ENCODE measurements at places on chromosomes 12 and 14.
A peak's percentile ranks its signal among the peaks of the same experiment; 100 is the strongest.

DNA sequence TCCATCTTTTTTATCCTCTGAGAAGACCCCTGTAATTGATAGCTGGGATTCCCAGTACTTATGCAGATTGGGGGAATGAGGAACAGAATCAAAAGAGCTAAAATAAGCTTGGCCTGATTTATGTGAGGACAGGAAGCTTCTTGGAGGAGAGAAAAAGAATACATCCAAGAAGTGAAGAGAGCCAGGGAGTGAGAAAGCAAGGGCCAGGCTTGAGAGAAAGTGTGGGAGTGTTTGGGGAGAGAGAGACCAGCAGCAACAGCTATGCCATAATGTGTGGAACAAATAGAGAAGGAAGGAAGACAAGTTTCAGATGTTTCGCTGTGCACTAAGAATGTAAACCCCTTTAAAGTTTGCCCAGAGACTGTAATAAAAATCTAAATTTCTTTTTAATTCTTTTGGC lies 4.0 kb upstream of the CCDC184 start:
- DNase-seq, result no peak

GRCh38 chr14:31785574-31785973 lies 224.4 kb downstream of the NUBPL start:
- DNase-seq, result no peak

DNA sequence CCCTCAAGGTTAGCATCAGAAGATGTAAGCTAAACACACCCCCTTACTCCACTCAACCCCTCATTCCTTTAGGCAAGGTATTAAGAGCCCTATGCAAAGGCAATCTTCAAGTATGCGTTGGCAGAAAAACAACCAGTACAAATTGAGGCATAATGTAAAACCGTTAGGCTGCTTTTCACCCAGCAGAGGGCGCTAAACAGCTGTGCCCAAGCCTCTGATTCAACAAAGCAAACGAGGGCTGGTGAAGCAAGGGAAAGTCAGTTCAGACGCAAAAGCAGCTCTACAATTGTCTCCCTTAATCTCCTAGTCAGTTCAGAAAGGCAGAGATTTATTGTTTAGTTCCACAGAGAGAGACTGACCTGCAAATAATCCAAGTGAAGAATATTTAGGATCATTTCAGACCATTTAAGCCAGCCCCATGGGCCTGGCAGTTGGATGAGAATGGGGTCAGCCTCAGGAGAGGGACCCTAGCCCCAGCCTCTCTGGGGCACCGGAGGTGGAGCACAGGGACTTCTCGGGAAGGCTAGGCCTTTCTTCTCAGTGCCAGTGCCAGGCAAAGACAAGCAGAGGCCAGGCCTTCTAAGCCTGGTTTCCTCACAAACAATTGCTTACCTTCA lies 23.5 kb downstream of the DCAF5 start:
- DNase-seq, result peak; percentile 25

GRCh38 chr12:39287817-39288216 lies 155.1 kb downstream of the KIF21A start:
- no peak for DNase-seq

GRCh38 chr12:104935886-104936285 lies 22.2 kb downstream of the SLC41A2 start:
- no peak for DNase-seq

DNA sequence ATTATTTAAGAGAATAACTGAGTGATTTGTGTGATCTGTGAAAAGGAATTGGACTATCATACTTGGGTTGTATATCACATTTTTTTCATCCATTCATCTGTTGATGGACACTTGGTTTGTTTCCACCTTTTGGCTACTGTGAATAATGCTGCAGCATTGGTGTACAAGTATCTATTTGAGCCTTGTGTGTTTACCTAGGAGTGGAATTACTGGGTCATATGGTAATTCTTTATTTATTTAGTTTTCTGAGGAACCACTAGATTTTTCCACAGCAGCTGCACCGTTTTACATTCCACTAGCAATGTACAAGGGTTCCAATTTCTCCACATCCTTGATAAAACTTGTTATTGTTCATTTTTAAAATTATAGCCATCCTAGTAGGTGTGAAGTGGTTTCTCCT lies 56.1 kb downstream of the APAF1 start:
- no peak for DNase-seq

DNA sequence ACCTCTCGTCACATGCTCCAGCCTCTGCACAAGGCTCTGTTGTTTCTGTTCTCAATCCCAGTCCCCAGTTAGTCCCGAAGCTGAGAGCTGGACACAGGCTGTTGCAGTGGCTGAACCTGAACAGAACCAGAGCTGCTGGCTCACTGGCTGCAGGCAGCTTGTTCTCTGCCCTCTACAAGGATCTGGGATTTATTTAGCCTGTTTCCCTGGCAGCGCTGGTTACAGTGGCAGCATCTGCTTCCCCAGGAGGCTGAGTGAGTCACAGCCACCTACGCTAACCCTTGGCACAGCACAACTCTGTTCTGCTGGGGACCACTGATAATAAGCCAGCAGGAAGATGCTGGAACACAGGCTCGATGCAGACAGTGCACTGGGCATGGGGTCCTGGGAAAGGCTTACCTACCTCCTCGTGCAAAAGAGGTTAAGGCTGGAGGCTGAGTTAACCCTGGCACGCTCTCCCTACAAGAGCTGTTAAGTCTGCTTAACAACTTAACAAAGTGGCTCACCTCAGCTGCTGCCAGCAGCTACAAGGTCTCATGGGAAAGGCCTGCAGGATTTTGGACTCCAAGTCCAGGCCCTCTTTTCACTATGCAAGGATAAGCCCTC lies 299.6 kb downstream of the PCNX1 start:
- DNase-seq, result no peak

GRCh38 chr12:105084251-105085250 lies at the start of gene ALDH1L2:
ALDH1L2 (minus strand) TSS chr12:105084458; CDS start chr12:105084436, 22 bp downstream.
- peak; percentile 57 for DNase-seq

- no peak for DNase-seq
These were observed 469.8 kb downstream of the ZFP36L1 start for GRCh38 chr14:68322940-68323620.

GRCh38 chr14:94173471-94173884 lies 644 bp upstream of the PPP4R4 start:
- no peak for DNase-seq

GRCh38 chr12:43349863-43350262 lies 202.1 kb downstream of the ADAMTS20 start:
- DNase-seq, result no peak

GRCh38 chr12:11746024-11746771 lies 96.7 kb downstream of the ETV6 start:
- no peak for DNase-seq

GRCh38 chr12:107635139-107635538 lies 50.5 kb upstream of the PWP1 start:
- DNase-seq, result no peak

DNA sequence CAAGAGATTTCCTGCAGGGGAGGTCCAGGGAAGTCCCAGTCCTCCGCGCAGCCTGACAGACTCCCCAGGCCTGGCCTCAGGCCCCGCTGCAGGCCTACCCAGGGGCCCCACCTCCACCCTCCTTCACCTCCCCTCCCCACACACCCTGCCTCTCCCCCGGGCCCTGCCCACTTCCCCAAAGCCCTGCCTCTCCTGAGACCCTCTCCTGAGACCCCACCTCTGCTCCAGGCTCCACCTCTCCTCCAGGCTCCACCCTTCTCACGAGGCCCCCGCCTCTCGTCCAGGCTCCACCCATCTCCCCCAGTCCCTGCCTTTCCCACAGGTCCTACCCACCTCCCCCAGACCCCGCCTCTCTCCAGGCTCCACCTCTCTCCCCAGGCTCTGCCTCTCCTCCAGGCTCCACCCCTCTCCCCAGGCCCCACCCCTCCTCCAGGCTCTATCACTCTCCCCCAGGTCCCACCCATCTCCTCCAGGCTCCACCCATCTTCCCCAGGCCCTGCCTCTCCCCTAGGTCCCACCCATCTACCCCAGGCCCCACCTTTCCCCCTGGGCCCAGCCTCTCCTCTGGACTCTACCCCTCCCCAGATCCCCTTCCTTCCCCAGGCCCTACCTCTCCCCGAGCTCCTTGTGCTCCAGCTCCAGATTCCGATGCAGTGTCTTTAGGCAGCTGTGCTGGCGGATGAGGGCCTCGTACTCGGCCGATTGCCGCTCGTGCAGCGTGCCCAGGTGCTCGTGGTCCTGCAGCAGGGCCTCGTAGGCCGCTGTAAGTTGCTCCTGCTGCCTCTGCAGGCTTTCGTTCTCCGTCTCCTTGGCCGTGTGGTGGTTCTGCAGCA lies 58.8 kb upstream of the GPR68 start:
- DNase-seq, result peak; percentile 90

DNA sequence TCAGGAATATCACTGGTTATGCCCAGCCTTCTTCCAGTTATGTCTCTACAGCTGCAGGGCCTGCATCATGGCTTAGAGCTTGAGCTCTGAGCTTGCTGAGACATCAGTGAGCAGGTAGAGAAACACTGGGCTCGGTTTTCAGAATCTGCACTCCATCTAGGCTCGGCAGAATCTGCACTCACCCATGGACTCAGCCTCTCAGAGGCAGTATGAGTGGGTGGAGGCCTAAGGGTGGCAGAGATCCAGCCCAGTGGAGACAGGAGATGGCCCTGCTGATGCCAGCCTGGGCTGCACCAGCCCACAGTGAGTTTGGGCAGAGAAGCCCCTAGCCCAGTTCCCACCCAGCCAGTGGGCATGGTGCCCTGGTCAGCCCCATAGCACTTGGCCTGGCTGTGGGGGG lies 12.8 kb downstream of the KRT80 start:
- DNase-seq, result no peak

DNA sequence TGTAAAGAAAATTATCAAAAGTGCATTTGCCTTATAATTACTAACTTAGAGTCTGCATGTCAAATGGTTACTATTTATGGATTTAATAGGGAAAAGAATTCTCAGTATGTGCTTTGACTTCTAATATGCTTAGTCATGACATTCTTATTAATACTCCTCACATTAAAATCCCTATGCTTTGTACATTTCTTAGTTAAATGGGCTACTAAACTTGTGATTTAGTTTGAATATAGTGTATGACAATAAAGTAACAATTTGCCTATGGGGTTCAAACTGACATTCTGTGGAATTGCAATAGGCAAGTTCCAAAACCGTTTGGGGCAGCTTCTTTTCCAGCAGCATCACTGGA lies 361.9 kb upstream of the TMTC1 start:
- DNase-seq, result no peak

GRCh38 chr12:75439048-75439447 lies 41.5 kb upstream of the GLIPR1 start:
- no peak for DNase-seq

- DNase-seq, result no peak
These were observed 27.2 kb downstream of the JDP2 start for GRCh38 chr14:75454963-75455546.

GRCh38 chr14:100711493-100711892 lies 15.2 kb upstream of the DLK1 start:
- no peak for DNase-seq

DNA sequence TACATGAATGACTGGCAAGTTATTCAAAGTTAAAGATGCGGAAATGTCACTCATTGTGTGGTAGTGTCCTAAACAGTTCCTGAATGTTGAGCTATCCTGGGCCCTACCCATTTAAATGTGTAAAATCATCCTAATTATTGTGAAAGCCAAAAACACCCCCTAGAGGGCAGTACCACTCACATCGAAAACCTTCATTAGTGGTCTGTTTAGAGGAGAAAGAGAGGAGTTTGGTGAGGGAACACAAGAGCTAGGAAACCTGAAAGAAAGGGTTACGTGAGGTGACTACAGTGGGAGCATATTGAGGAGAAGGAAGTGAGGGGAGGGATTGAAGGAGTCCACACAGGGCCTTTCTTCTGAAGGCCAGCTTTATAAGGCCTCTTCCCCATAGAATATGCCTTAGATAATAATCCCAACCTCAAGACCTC lies 2.5 kb upstream of the TEP1 start:
- no peak for DNase-seq

- no peak for DNase-seq
These were observed 5.9 kb downstream of the ZFYVE21 start for GRCh38 chr14:103721334-103722120.

- DNase-seq, result no peak
These were observed 19.3 kb upstream of the PALS1 start for GRCh38 chr14:67221982-67222328.

DNA sequence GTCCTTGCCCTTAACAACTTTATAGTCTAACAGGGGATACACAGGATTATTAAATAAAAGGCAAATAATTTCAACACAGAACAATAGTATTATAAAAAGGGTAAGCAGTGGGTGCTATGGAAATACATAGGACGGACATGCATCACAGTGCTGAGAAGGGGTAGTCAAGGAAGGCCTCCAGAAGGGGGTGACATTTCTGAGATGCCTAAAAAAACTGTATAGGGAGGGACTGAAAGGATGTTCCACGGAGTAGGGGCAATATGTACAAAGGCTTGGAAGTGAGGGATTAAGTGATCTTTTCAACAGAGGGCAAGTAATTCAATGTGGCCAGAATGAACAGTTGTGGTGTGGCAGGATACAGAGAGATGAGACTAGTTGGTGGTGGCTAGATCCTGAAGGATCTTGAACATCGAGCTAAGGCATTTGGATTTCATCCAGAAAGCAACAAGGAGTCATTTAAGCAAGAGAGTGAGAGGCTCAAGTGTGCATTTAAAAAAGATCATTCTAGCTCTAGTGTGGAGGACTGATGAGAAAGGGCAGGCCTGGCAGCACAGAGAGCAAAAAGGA lies 8.9 kb upstream of the ATP5MC2 start:
- no peak for DNase-seq

GRCh38 chr12:106304797-106305196 lies 2.3 kb downstream of the TCP11L2 start:
- DNase-seq, result no peak

DNA sequence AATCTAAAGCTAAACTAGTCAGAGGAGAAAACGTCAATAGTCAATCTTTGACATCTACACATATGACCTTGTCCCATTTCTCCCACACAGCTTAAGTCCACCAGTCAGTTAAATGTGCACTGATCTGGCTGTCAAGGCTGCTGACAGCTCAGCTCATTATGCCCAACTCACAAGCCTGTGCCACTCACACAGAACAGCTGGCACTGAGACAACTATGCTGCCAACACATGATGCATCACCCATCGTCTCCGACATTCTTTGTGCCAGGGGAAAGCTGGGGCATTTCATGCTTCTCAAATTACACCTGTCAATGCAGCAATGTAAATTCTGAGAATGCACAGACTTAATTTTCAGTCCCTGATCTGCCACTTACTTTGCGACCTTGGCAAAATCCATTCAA lies 25.3 kb downstream of the GNS start:
- DNase-seq, result no peak

DNA sequence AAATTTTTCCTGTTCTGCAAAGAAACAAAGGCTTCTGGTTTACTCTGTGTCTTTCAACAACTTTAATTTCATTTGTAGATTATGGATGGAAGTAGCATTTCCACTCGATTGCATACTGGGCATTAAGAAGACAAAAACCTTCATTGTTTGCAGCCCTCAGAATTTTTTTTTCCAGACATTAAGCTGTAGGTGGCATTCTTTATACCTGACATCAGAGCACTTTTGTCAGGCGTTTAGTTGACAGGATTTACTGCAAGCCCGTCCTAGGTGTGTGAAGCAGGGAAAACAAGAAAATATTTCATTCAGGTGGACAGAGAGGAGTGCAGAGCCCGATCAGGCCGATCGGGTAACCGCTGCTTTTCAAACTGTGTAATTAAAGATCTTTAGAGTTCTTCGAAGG lies 107.5 kb downstream of the TMEM260 start:
- DNase-seq, result no peak

- DNase-seq, result no peak
These were observed 2.5 kb downstream of the PGF start for GRCh38 chr14:74952697-74953484.

GRCh38 chr12:82519510-82519909 lies 161.2 kb downstream of the METTL25 start:
- no peak for DNase-seq
